Midbrain (tissue), 1 donor: ENCODE measurements at places on chromosomes 3 and 15.
A peak's percentile ranks its signal among the peaks of the same experiment; 100 is the strongest.

DNA sequence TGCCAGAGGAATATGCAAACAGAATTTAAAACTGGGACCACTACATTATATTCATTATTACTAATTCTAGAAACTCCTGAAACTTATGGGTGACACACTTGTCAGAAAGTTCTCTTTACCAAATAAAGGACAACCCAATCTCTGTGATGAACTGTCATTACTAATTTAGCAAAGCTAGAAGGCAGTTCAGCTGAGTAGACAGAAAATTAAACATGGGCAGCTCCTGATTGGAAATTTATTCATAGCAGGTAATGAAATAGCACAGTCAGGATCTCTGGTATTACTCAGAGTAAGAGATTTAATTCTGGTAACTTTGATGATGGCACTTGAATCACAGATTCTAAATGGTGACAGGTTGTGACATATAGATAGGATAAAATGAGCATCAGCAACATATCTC, 123.0 kb downstream of the GBE1 start:
- no peak for DNase-seq

- DNase-seq = no peak
These were observed 686.5 kb downstream of the IGSF11 start for GRCh38 chr3:118348169-118348557.

GRCh38 chr3:38111696-38112377, 25.1 kb downstream of the ACAA1 start:
- DNase-seq = no peak

GRCh38 chr3:31962801-31963205, 18.3 kb downstream of the OSBPL10 start:
- no peak for DNase-seq

DNA sequence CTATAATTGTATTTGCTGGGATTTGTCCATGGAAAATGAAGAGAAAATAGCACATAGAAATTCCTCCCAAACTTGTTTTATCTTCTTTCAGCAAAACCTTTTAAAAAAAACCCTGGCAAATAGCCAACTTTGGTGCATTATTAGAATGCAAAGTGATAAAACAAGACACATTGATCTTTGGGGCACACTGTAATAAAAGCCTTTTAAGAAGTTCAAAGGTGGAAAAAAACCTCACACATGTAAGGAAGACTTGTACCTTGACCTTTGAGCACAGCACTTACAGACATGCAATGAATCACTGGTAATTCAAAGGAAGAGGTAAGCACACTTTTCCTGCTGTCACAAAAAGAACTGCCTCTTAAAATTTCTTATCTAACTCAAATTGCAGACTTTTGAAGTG, 8.0 kb upstream of the MORC1 start:
- no peak for DNase-seq

- no peak for DNase-seq
These were observed 97.4 kb downstream of the LRRK1 start for GRCh38 chr15:101016581-101016980.

GRCh38 chr15:60585743-60586708, 107.1 kb upstream of the ICE2 start:
- DNase-seq = peak; percentile 73

DNA sequence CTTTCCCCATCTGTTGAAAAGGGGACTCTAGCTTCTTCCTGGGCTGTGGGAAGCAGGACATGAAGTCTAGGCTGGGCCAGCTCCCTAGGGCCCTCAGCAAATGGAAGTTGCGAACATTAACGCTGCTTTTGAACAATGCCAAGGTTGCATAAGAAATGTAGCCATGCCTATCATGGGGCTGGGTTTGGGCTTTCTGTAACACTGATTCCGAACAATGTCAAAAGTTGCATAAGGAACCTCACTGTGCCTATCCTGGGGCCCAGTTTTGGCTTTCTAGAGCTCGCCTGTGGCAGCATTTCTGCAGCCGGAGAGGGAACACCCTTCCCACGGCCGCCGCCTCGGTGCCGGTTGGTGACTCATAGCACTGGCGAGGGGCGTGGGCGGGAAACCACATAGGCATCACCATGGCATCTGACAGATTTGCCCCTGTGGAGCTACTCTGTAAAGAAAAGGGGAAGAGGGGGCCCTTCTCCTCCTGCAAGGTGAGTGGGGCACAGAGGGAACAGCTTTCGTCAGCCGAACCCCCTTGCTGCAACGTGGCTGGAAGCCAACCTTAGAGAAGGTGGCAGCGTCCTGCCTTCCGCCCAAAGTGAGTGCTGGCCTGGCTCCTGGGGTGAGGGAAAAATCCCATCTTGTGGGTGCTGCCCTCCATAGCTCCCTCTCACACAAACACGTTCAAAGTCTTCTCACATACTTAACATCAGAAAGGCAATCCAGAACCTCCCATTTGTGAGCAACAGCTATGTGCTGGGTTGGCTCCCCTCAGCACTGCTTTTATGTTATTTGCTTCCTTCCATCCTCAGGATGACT, 46.6 kb upstream of the ATP2B2 start:
- DNase-seq = no peak

GRCh38 chr3:168659015-168659414, 563.3 kb upstream of the GOLIM4 start:
- DNase-seq = no peak

DNA sequence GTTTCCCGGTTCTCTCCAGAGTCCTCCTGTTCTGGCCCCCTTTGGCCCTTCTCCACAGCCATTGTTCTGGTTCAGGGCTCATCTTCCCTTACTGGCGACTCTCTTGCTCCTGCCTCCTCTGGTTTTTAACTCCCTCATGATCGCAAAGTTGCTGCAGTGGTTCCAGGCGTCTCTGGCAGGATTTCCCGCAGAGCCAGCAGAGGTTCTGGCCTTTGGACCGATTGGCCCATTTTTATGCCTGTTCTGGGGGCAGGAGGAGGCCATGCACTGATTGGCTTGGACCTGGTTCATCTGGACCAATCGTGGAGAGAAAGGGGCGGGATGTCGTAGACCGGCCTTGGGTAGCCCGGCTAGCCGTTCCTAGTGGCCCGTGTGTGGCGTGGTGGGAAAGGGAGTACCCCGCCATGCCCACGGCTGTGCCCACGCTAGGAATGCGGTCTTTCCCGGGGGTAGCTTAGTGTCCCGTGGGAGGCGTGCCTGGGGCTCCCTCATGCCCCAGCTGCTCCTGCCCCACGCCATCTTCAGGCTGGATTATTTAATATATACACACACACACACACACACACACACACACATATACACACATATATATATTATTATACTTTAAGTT, 113.4 kb downstream of the FBLN2 start:
- no peak for DNase-seq

DNA sequence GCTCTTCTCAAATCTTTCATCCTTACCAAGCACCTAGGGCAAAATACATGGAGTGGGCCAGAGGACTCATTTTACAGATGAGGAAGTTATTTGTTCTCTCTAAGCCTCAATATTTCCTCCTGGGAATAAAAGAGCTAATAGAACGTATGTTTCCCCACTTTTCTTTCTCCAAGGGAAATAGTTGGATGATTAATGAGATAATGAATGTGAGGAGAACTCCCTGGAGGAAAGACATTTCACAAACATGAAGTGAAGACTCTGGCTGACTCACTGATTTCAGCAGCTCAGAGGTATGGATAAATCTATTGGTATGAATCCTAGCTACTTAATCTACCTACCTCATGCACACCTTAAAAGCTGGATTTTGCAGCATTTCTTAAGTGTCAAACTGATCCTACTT, 98.4 kb downstream of the ECT2 start:
- no peak for DNase-seq

DNA sequence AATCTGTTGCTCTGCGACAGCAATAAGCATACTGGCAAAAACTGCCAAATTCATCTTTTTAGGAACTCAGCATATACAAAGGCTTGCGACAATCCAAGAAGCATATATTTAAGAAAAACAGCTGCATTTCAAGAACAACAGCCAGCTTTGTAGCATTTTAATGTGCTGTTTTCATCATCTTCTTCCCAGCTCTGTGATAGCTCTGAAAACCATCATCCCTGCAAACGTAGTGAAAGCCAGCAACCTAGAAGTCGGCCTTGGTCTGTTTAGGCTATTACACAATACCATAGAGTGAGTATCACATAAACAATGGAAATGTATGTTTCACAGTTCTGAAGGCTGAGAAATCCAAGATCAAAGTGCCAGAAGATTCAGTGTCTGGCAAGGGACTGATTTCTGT, 187.5 kb downstream of the NAALADL2 start:
- DNase-seq = no peak
